SIG-M5 (cell line): ENCODE measurements at places on chromosomes 2 and 18.

DNA sequence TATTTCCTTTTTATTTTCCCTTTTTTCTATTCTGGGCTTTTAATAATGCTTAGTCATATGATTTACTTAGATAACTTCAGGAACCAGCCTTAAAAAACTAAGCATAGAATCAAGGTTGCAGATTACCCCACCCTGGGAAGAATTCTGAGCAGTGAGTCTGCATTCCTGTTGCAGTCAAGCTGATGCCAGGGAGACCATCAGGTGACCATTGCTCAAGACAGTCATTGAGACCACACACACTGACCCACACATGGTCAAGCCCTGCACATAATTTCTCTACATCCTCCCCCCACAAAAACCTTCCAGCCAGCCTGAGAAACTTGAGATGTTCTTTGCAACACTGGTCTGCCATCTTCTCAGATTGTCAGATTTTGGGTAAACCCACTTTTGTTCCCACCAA is 83.9 kb downstream of the SH3YL1 start:
- no peak for DNase-seq

GRCh38 chr2:163397451-163397850 is 338.4 kb downstream of the FIGN start:
- DNase-seq: no peak

DNA sequence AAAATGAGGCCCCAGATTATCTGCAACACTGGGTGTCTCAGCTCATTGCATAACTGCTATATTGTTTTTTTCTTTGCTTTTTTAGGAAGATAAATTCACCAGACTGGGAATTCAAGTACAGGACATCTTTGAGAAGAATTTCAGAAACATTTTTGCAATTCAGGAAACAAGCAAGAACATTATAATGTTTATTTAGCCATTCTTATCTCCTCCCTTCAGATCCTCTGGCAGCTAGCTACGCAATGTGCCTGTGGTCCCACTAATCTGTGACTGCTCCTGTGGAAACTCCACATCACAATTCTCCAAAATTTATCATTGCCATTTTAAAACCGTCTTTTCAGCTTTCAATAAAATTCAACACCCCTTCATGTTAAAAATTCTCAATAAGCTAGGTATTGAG is 126.8 kb downstream of the SP100 start:
- DNase-seq: no peak

GRCh38 chr2:115609978-115610377 is 1167.5 kb downstream of the DPP10 start:
- no peak for DNase-seq

- no peak for DNase-seq
Measured at GRCh38 chr18:37537868-37538525, 27.6 kb downstream of the CELF4 start.

GRCh38 chr18:6901286-6901926 is 171.9 kb downstream of the ARHGAP28 start:
- DNase-seq: no peak

DNA sequence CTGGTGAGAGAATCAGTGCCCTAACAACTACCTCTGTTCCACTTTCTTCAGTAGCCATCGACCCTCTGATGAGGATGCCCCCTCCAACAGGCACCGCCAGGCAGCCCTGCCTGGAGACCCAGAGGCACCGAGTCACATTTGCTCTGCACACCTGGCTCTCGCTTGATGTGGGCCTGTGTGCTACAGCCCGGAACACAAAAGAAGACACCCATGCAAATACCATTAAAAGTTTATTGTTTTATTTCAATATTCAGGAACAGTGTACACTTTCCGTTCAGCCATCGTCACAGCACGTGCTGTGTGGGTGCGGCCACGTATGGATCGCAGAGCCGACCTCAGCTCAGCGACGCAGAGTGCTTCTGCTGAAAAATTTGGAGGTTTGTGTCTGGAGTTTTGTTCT is 154.0 kb downstream of the MBP start:
- no peak for DNase-seq
